ENCODE measurements at places on chromosomes 5 and 9.

- no peak for DNase-seq
These were observed 17.7 kb downstream of the MARVELD2 start for GRCh38 chr5:69432412-69433206.

- no peak for DNase-seq
These were observed 46.0 kb downstream of the CNOT6 start for GRCh38 chr5:180540050-180540694.

DNA sequence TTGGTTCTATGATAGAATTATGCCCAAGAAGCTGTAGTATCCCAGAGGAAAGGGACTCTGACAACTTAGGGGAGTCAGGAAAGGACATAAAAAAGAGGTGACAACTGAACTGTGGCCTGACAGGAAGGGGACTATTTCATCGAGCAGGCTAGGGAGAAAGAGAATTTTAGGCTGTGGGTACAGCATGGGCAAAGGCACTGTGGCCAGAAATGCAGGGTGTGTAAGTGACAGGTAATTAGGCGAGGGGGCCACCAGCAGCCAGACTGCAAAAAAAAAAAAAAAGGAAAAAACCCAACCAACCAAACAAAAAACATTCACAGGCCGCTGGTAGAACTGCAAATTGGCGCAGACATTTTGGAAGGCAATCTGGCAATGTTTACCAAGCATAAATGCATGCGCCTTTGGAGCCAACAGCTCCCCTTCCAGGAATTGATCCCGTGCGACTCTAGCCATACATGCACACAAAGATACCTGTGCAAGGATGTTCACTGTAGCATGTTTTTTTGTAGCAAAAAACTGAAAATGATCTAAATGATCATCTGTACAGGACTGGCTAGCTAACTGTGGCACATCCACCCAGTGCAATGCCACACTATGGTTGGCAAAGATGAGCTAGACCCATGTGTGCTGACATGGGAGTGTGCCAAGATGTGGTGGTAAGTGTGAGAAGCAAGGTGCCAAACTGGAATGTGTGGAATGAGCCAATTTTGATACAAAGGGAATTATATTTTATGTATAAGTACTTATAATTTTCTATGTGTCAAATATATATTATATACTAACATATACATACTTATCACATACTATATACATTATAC, 1.1 kb downstream of the EIF4E1B start:
- no peak for DNase-seq

DNA sequence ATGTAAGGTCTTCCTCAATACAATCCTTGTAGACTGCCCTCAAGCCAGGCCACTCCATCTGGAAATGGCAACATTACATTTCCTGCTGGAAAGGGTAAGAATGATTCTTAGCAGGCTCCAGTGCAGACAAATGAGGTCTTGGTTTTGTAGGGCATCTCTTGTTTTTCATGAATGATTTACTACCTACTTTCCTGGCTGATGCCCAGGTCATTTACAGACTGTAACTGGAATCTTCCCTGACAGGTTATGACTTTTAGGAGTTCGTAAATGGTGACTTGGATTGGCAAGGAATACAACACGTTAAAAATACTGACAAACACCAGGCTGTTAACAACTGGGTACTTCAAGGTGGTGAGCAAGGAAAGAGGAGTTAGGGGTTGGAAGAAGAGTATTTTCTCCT, 510.5 kb upstream of the TNC start:
- no peak for DNase-seq

DNA sequence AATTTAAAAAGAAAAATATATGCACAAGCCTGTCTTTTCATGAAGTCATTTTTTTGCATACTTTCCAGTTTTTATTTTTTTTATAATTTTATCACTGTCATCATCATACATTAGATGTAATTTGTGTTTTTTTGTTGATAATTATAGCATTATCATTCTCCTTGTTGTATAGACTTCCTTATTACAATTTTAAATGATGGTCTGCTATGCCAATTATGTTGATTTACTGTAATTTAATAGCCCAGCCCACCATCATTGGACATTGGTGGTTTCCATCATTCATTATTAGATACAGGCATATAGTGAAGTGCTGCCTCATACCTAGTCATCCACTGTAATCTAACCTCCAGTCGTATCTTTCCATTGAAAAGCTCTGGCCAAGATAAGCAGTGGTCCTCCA, 3.8 kb upstream of the TJP2 start:
- no peak for DNase-seq

DNA sequence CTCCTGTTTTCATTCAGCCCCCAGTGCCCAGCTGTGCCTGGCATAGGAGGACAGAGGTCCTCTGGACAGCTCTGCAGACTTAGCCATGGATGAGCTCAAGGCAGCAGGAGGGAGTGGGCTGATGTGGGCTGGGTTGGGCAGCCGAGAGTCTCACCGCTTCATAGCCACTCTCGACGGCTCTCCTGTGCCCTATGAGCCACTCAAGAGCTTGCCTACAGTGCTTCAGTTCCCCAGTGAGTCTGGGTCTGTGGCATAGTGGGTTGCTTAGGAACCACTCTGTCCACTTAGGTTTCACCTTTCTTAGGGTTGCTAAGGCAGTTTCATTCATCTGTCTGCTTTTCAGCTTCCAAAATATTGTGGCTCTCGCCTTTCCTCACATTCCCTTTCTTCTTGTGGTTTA, 296.8 kb downstream of the ICE1 start:
- no peak for DNase-seq

DNA sequence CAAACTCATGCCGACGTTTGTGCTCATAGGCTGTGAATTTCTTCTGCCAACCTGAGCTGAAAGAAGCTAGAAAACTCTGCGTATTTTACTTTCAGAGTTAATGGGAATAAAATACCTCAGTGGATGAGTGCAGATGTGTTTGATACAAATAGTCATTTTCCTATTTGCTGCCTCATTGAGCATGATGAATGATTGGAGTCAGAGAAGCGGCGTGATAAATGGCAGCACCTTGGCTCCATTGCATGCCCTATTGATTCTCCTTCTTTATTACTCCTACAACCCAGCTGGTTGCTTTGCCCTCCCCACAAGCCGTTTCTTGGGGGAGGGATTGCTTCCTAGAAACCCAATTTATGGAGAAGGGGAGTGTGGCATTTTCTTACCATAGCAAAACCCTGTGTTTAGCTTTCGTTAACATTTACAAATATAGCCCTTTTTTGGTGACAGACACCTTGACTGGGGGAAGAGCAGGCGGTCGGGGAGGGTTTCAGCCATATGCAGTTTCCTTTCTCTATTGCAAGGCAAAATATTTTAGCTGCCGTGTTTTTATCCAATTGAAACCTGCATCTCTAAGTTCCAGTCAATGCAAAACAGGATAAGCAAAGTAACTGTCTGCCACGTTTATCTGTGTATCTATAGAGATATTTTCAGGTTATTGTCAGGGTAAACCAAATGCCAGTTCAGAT, 93.1 kb upstream of the TBCA start:
- DNase-seq, result no peak

GRCh38 chr5:169218861-169219260, 82.1 kb downstream of the SLIT3 start:
- DNase-seq, result no peak

GRCh38 chr9:82196622-82197441, 208.3 kb downstream of the SPATA31D1 start:
- DNase-seq, result no peak

- peak; percentile 7 for DNase-seq
These were observed 48.7 kb upstream of the C5orf58 start for GRCh38 chr5:170183816-170184687.

- DNase-seq, result peak; percentile 96
These were observed at the start of gene DNLZ for GRCh38 chr9:136363106-136363948. TSS of gene DNLZ (minus strand) at chr9:136363744. CDS start at chr9:136363714, 30 bp downstream.

- no peak for DNase-seq
These were observed 192.3 kb downstream of the TLE1 start for GRCh38 chr9:81497091-81497490.

- DNase-seq, result no peak
These were observed 39.7 kb upstream of the TJP2 start for GRCh38 chr9:69134412-69134811.

- DNase-seq, result no peak
These were observed 36.8 kb downstream of the ERGIC1 start for GRCh38 chr5:172870715-172871461.

Data from stimulated activated CD4-positive, alpha-beta T cell treated with anti-CD3 and anti-CD28 coated beads, Interleukin-1b, Interleukin-23, amount 100 ng/mL, for 4 hours (primary cell).